ENCODE measurements at places on chromosomes 2 and 18.

DNA sequence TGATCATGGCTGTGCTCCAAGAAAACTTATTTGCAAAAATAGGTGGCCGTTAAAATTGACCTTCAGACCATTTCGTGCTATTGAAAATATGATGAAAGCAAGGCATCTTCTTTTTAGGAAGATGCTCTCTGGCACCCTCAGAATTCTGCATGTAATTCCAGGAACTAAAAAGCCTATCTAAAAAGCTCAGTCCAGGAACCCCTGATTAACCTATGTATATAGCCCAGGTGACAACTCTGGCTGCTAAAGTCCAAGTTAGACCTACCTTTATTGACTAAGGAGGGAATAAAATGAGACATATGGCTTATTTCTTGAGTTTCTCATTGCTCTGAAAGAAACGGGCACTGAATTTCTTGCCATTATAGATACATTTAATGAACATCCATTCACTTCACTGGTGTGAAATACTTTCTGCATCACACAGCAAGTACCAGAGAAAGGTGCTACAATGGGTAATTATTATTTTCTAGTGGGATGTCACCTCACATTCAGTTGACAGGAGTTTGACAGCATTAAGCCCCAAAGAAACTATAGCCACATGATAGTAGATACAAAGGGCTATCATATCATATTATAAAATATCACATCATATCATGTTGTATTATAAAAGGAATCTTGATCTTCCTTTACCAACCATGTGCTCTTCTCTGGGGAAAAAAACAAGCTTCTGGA is 83.8 kb downstream of the EPHA4 start:
- DNase-seq: no peak

DNA sequence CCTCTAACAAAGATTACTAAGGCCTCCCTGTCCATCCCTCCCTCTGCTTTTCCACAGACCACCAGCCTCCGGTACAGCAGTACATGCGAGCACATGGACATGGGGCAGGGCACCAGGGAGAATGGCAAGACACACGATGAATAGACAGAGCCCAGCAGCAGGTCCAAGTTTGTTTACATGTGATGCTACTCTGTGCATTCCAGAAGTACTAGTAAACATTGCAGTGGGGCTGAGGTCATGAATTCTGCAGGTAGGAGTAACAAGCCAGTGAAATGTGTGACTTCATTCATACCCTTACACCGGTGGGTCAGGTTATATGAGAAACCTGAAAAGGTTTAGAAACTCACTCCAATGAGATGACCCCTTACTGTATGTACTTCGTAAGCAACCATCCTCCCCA is 205.7 kb downstream of the BCL11A start:
- DNase-seq: no peak

DNA sequence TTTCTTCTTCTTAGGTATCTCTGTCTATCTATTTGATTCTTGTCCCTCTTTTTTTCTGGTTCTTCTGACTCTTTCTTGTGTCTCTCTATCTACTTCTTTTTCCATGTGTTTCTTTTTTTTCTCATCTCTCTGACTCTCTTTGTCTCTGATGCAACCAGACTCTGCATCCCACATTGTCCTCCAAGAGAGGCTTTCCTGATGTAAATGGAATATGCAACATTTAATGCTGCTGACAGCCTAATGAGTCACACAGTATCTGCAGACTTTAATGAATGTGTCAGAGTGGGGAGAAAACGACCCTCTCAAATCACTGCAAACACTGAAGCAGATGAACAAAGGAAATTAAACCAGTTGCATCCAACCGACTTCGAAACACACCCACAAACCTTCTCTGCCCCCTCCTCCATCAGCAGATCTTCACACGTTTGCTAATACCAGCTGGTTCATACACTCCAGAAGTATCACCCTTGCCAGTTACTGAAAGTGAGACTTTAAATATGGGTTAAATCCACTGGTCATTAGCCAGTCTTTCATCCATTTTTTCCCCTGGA is 351.5 kb downstream of the TXNL1 start:
- DNase-seq: no peak

GRCh38 chr18:24055009-24055804 is 40.7 kb downstream of the TTC39C start:
- DNase-seq: no peak

DNA sequence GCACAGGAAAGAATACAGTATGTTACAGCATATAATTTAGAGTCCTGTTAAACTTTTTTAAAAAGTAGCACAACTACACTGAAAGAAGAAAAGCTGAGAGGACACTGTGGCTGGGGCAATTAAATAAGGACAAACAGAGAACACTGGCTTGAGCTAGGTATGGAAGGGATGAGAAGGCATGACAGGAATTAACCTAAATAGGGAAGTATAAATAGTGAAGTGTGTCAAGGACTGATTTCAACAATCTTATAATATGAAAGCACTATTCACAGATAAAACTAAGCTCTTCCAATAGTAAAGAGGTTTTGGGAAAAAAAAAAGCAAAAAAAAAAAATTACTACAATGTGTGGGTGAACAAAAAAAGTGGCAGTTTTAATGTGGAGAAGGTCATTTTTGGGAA is 45.5 kb downstream of the PPP3R1 start:
- no peak for DNase-seq

GRCh38 chr2:203730883-203731282 is 24.4 kb downstream of the CD28 start:
- DNase-seq: no peak

DNA sequence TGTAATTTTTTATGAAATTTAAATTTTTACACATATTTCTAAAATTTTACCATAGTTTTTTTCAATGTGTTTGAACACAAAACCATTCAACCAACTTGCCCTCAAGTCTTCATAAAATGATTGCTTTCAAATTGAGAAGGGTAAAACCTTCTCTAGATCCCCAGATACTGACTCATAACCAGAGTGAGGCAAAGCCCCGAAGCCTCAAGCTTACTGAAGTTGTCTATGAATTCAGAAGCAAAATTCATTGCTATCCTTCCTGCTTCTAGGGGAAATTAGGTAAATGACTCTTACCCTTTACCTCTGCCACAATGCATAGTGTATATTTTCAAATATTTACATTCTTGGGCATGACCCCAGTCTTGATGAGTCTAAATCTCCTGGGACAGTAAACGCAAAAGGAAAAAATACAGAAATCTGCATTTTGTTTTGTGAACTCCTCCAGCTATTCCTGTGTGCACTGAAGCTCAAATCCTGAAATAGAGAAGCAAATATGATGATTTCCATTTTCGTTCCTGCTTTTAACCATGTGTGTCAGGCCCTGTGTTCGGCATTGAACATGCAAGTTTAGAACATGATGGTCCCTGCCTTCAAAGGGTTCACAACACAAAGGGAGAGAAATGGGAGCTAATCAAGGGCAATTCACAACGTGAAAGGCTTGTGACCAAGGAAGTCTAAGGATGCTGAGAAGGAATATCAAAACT is 246.3 kb downstream of the SUCLG1 start:
- DNase-seq: no peak

DNA sequence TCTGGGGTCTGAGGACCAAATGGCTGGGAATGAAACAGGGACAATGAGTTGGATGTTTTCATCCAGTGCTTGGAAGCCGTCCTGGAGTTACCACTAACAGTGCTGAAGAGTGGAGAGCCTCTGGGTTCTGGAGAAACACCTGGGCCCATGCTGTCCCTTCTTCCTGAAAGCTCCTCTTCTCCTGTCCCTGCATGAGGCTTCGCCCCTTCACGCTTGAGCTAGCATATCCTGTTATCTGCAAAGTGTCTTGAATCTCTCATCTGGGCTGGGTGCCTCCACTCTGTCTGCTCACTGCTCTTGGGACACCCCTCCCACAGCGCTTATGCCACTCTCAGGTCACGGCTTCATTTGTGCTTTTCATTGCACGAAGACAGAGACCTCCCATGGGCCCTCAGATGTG is 154.5 kb downstream of the MYCN start:
- DNase-seq: no peak

DNA sequence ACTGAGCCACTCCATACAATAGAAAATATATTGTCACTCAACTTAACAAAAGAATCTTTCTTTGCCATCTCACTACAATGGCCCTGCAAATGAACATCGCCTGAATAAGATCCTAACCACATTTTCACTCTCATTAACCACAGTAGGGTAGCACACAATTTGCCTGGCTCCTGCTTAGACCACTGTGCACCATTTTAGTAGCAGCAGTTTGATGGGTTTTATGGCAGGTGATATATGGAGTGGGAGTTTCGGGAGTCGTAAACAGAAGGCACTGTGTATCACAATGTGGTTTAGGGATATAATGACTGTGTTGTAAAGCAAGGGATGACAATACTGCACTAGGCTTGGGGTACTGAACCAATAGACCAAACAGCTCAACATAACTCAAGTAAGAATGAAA is 617.4 kb downstream of the BCL11A start:
- no peak for DNase-seq

DNA sequence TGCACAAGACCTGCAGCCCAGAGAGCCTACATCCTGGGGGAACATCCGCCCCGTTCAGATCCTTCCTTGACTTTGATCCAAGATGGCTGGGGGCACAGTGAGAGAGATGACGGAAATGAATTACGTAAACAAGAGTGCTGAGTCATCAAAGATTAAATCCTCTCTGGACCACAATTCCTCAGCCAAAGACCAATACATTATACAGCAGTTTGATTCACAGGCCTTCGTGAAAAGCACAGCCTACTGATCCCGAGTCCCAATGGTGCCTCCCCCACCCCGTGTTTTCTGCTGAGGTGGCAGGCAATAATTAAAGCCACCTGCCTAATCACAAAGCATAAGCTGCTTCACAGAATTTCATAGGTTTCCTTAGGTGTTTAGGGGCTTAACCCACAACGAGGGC is 43.0 kb downstream of the MYO5B start:
- no peak for DNase-seq

DNA sequence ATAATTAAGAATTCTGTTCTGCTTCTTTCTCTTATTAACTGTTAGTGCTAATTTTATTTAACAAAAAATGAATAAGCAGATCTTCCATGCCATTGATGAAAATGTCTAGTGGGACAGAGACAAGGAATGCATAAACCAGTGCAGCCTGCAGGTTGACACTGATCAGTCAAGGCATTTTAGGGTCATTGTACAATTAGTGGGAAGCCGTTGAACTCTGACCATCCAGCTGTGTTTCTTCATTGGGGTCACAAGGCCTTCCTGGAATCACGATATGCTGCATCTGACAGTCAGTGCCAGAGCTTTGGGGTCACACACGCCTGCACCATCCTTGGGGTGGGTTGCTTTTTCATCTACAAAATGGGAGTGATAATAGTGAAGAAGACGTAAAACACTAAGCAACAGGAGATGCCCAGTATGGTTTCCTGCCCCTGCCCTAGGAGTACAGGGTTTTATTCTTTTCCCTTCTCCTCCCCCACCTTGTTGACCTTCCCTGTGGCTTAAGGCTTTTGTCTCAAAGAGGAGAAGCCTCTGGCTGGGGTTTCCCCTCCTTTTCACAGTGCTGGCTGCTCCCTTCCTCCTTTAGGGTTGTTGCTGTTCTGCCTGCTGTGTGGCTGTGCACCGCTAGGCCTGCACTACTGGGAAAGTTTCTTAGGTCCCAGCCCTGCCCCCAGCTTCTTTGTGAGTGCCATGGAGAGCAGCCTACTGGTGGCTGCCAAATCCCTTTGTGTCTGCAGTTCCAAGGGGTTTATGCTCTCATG is 245.6 kb downstream of the TPGS2 start:
- no peak for DNase-seq

DNA sequence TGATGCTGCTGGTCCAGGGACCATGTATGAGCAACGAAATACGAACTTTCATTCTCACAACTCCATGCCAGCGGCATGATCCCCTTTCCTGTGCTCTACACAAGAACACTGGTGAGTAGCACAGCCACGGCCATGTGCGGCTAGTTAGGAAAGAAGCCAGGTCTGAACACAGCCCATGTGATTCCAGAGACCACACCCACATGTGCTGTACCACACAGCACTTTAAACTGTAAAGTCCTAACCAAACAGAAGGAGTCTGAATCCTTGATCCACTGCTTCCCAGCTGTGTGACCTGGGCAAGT is 33.0 kb upstream of the ACAA2 start:
- no peak for DNase-seq

DNA sequence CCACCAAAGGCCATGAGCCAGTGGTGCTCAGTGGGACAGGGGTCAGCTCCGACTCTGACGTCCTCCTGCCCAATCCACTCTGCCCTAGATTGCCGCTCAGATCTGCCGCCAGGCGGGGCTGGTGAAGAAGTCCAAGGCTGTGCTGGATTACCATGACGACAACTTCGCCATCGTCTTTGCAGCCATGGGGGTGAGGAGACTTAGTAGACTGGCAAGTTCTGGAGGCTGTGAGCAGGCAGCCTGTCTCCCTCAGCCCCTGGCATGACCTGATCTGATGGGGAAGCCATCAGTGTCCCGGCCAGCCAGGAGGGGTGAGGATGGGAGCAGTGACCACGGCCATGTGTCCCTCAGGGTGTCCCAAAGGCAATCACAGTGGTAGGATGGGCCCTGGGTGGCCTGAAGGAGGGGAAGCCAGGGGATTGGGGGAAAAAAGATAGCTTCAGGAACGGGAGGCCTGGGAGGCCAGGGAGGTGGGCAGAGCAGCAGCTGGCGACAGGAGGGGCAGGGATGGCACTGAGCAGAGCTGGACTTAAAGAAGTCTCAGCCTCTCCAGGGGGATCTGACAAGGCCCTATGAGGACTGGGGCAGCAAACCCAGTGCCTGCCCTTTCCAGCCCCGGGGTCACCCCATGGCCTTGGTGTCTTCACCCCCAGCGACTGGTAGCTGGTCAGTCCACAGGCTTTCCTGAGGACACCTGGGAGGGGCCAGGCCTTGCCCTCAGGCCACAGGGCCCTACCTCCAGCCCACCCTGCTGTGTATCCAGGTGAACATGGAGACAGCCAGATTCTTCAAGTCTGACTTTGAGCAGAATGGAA is 17.4 kb upstream of the ANKRD53 start:
- peak; percentile 18 for DNase-seq

DNA sequence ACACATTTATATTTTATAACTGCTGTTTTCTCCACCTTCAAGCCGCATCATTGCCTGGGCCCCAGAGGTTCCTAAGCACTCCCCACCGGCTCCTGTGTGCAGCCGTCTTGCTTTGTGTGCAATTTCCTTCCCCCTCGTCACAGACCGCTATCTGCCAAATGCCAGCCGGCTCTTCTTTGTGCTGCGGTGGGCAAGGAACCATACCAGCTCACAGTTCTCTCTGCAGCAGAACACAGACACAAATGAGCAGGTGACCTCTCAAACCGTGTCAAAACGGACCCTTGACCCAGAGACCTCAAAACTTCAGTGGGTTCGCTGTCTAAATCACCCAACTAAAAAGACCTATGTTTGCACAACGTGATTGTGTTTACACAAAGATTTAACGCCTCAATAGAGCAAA is 58.2 kb downstream of the KLF7 start:
- no peak for DNase-seq

GRCh38 chr2:19456705-19457309 is 98.4 kb upstream of the OSR1 start:
- no peak for DNase-seq

- no peak for DNase-seq
Measured at GRCh38 chr2:13666582-13667414, 950.1 kb downstream of the TRIB2 start.

- DNase-seq: no peak
Measured at GRCh38 chr2:240338274-240338673, 97.2 kb upstream of the GPC1 start.
